ENCODE measurements at places on chromosomes 1 and 21.

DNA sequence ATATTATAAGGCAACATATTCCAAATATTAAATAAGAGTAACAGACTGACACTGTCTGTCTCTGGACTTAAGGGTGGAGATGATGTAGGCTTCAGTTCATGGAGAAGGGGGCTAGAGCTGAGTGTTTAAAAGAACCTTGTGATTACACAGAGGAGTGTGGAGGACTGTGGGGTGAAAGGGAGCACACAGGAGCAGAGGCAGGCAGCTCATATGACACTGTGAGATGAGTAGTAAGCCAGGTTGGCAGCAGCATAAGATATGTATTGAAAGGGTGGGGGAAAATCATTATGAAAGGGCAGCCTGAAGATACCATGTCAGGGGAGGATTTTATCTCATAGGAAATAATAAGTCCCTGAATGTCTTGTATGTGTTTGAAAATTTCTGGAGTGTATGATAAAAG, 104.5 kb downstream of the AK5 start:
- DNase-seq: no peak

GRCh38 chr1:9816199-9816598, 7.6 kb downstream of the CLSTN1 start:
- DNase-seq: no peak

DNA sequence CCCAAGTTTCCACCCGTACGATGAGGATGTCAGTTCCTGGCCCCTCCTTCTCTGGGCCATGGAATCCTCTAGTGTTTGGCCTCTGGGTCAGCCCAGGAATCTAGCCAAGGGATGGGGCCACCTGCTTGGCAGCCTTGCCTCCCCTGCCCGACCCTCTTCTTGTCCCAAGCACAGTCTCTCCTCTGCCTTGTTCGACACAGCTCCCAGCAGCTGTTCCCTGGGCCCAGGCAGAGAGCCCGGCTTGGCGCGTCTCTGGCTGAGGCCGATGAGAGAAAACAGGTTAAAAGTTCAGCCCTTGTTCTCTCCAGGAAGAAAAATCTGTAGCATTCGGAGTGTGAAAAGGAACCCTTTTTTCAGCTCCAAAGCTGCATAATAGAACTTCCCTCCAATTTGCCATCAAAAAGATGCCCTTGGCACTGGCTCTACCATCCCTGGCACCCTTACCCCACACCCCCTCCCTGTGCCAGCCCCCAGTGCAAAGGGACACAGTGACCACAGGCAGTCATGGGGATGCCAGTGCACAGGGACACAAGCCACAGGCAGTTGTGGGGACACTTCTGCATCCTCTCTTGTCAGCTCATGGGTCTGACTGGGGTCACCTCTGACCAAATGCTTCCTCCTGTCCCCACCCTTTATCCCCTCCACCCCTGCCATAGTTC, 68.4 kb downstream of the EPHB2 start:
- no peak for DNase-seq

GRCh38 chr1:107298526-107298925, 157.7 kb downstream of the NTNG1 start:
- no peak for DNase-seq

- DNase-seq: no peak
These were observed 39.2 kb downstream of the SYT6 start for GRCh38 chr1:114114185-114115094.

DNA sequence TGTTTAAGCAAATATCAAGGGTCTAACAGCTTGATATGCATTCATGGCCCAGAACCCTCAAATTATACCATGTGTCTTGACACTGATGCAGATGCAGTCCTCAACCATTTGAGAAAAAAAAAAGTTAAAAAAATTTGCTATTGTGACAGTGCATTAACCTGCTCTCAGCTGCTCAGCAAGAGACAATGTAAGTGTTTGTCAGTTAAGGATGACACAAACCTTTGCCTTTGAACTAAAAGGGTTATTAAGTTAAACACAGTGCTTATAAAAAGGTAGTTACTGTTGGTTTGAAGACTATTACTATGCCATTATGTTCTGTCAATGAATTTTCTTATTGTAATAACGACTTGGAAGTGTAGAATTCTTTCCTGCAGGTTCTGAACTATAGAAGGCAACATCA, 655.6 kb upstream of the NEGR1 start:
- DNase-seq: no peak

GRCh38 chr21:20308586-20309315, 689.5 kb upstream of the NCAM2 start:
- DNase-seq: no peak

DNA sequence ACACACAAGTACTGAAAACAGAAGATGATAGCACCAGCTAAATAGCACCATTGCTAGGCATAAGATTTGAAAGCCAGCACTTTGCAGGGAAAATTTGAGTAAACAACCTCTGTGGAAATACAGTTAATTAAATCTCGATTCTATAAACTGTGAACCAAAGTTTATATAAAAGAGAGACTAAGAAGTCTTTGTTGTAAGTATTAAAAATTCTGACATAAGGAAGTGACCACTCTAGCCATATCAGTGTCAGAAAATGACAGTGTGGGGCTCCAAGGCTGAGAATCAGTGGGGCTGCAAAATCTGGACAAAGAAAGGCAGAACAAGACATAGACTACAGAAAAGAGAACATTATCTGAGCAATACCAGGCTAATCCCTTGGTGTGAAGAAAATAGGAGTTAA, 292.2 kb downstream of the ST6GALNAC3 start:
- no peak for DNase-seq

DNA sequence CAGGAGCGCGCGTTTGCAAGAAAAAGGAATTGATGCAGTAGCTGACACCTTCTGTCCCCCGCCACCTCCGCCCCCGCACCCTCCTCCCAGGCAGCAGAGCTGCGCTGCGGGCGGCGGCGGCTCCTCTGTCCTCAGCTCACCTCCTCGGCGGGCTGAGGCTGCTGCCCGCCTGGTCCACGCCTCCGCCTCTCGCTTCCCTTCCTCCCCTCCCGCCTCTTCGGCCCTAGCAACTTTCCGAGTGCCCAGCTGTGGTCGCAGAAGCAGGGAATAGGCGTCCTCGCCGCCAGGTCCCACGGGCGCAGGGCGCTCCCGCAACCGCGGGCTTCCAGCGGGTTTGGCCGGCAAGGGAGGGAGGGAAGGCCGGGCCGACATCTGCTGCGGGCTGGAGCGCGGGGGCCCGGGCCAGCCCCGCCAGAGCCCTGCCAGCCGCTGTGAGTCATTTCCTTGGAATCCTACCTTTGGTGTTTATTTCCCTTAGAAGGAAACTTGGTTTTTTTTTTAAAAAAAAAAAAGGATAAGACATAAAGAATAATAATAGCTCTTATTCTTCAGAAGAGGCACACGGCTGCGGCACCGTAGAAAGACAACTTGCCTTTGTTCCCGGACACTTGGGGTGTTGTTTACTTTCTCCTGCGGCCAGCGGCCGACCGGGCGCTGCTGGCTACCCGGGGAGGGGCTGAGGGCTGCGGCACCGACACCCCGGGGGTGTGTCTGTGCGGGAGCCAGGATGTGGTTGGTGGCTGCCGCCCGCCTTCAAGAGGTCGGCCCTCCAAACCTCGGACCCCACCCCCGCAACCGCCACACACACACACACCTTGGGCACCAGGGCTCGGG, 1.1 kb downstream of the SERTAD4 start:
- no peak for DNase-seq

DNA sequence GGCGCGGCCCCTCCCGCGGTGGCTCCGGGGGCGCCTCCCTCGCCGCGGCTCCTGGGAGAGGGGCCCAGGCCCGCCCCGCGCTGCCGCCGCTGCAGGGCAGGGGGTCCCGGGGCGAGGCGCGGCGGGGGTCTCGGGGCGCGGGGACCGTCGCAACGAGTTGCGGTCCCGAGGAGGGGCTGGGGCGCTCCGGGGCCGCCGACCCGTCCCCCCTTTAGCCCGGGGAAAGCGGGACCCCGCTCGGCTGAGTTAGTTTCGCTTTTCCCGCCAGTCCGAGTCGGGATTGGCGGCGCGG, 493 bp downstream of the SPSB1 start:
- no peak for DNase-seq

DNA sequence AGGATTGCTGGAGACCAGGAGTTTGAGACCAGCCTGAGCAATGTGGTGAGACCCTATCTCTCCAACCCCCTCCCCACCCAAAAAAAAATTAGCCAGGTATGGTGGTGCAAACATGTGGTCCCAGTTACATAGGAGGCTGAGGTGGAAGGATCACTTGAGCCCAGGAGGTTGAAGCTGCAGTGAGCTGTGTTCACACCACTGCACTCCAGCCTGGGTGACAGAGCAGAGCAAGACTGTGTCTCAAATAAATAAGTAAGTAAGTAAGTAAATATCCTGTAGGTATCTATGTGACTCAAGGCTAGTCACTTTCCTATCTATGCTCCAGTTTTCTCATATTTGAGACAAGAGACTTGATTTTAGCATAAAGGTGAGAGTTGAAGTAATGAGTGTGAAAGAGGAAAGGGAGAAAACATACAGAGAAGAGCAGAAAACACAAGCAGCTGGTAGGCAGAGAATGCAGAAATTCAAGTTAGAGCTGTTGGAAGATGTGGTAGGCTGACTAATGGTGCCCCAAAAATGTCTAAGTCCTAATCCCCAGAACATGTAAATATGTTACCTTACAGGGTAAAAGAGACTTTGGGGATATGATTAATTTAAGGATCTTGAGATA, 7.5 kb downstream of the PPP1R12B start:
- no peak for DNase-seq

- no peak for DNase-seq
These were observed 51.7 kb downstream of the ABCA4 start for GRCh38 chr1:94068999-94069918.

GRCh38 chr1:190904091-190904695, 426.5 kb upstream of the BRINP3 start:
- DNase-seq: no peak

- DNase-seq: no peak
These were observed 49.0 kb downstream of the CLDN17 start for GRCh38 chr21:30117631-30118030.

DNA sequence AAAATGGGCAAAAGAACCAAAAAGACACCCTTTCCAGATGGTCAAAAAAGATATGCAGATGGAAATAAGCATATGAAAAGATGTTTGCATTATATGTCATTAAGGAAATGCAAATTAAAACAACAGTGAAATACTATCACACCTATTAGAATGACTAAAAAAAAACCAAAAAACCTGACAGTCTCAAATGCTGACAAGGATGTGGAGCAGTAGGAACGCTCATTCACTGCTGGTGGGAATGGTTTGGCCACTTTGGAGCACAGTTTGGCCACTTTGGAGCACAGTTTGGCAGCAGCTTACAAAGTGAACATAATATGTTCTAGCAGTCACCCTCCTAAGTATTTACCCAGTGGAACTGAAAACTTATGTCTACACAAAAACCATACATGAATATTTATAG, 105.0 kb upstream of the ARTN start:
- no peak for DNase-seq

GRCh38 chr21:46181436-46181835, 2.8 kb downstream of the SPATC1L start:
- DNase-seq: no peak

DNA sequence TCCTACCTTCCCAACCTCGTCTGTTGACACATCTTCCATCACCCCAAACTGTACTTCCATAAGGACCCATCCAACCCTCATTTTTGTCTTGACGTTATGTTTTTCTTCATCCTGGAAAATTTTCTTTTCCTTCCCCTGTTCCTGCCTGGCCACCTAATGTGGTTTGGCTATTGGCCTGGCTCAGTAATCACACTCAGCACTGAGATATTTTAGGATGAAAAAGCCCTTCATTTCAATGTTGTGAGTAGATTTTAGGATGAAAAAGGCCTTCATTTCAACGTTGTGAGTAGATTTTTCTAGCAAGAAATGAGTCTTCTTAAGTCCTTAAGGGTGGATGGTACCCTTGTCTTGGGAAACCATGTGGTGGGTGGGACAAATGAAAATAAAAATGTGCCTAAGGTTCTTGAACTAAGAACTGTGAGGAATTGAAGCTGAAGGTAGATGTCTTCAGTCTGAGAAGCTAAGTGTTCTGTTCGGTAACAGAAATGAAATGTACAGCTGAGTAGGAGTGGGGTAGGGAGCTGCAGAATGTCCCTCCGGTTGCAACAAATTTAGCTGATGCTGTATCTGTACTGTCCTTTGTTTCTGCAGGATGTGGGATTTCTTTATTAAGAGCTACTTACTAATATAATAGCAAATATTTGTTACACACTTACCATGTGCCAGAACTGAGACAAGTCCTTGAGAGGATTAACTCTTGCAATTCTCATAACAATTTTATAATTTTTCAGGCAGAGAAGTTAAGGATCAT, 36.1 kb downstream of the DNTTIP2 start:
- no peak for DNase-seq

DNA sequence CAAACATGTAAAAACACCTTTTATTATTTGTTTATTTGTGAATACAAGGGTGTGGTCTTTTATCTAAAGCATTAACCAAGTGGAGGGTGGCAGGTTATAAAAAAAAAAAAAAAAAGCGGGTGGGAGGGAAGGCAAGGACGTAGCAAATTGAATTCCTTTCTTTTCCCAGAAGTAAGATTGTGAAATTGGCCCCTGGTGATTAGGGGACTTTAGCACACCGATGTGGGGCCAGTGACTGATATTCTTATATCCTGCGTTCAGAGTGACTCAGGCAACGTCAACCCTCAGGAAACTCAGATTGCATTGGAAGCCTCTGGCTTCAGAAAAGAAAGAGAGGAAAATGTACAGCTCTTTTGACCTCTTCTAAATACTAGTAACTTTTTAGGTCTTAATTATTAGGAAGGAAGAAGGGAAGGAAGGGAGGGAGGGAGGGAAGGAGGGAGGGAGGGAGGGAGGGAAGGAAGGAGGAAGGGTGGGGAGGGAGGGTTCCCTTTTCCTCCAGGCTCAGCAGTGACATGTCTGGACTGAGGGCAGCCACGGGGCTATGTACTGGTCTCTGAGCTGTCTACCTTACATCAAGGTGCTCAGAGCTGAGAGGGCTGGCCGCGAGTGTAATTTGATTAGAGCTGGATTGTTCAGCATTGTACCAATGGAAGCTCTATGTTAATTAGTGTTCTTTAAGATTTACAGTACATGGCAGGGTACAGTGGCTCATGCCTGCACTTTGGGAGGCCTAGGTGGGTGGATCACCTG, 30.2 kb downstream of the EVA1C start:
- no peak for DNase-seq

- DNase-seq: no peak
These were observed 37.3 kb upstream of the ZSWIM5 start for GRCh38 chr1:45243476-45244343.

DNA sequence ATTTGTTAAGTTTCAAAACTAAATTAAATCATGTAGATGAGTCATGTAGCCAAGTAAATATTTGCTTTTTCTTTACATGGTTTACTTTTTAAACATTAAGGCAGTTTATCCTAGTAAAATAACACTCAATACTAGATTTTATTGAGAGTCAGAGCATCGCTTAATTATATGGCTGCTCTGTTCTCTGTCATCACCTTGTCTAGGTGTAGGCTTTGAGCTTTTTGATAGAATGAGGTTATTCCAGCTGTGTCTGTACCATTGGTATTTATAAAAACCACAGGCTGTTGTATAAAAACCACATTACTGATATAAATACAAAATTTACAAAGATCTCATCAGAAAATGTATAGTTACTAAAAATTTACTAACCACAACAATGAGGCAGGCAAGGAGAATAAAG, 42.5 kb upstream of the GPR52 start:
- DNase-seq: no peak

Measured in cortex of kidney (tissue), 1 donor.